ENCODE measurements at places on chromosomes 7 and 10. TPM values are rescaled to one million over a fixed set of nuclear protein-coding genes. Genes with fewer than 3 reads are reported as not detected.

GRCh38 chr10:22697800-22698199 is 16.6 kb downstream of the PIP4K2A start:
- H3K4me1 ChIP-seq = peaks cover 2% of the 10 kb centered on the region
- H3K4me3 ChIP-seq = no peak overlapping the region
- no peaks in the 10 kb centered on the region for H3K27me3 ChIP-seq
- DNase-seq = no peak
- no peak overlapping the region for H3K27ac ChIP-seq
- H3K36me3 ChIP-seq = no peaks in the 10 kb centered on the region

GRCh38 chr10:132943058-132943790 is 854 bp upstream of the CFAP46 start:
- no peaks in the 10 kb centered on the region for H3K27me3 ChIP-seq
- DNase-seq = no peak
- no peak overlapping the region for H3K27ac ChIP-seq

DNA sequence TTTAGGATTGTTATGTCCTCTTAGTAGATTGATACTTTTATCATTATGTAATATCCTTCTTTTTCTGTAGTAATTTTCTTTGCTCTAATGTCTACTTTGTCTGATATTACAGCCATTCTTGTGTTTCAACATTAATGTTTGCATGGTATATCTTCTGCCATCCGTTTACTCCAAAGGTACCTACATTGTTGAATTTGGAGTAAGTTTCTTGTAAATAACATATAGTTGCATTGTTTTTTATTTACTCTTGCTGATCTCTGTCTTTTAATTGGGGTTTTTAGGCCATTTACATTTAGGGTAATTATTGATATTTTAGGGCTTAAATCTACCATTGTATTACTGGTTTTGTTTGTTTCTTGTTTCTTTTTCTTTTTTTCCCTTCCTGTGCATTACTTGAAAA is 100.1 kb downstream of the STK31 start:
- DNase-seq = no peak
- no peak overlapping the region for H3K27ac ChIP-seq
- no peaks in the 10 kb centered on the region for H3K36me3 ChIP-seq
- no peaks in the 10 kb centered on the region for H3K4me1 ChIP-seq

- no peak overlapping the region for H3K27ac ChIP-seq
- DNase-seq = no peak
- peaks cover 5% of the 10 kb centered on the region for H3K4me1 ChIP-seq
- no peaks in the 10 kb centered on the region for H3K36me3 ChIP-seq
Measured at GRCh38 chr10:31728698-31729224, 199.9 kb downstream of the ARHGAP12 start.

DNA sequence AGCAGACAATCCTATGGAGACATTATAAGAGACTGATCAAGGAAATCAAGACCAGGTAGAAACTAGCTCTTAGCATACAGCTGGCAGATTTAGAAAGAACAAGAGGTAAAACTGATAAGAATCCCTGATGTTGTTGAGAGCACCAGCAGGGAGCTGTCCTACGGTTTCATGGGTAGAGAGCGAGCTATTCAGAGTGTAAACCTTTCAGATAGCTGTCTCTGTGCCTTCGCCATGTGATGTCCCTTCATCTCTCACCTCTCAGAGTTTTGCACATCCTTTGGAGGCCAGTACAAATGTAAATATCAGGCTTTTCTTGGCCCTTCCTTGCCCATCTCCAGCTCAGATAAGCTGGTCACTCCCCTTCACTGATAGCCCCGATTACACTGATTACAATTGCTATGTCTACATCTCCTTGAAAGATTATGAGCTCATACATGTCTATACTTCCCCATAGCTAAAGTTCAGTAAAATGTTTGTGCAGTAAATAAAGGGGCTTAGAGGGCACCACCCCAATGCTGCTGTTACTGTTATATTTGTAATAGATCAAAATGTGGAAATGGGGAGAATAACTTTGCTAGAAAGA is 21.9 kb downstream of the THSD7A start:
- no peak overlapping the region for H3K27ac ChIP-seq
- no peak overlapping the region for H3K4me3 ChIP-seq
- no peaks in the 10 kb centered on the region for H3K4me1 ChIP-seq
- H3K36me3 ChIP-seq = no peaks in the 10 kb centered on the region

- H3K27me3 ChIP-seq = no peaks in the 10 kb centered on the region
- H3K27ac ChIP-seq = no peak overlapping the region
- DNase-seq = no peak
- H3K36me3 ChIP-seq = no peaks in the 10 kb centered on the region
- H3K4me1 ChIP-seq = no peaks in the 10 kb centered on the region
Measured at GRCh38 chr10:51445588-51445987, 253.8 kb downstream of the CSTF2T start.

DNA sequence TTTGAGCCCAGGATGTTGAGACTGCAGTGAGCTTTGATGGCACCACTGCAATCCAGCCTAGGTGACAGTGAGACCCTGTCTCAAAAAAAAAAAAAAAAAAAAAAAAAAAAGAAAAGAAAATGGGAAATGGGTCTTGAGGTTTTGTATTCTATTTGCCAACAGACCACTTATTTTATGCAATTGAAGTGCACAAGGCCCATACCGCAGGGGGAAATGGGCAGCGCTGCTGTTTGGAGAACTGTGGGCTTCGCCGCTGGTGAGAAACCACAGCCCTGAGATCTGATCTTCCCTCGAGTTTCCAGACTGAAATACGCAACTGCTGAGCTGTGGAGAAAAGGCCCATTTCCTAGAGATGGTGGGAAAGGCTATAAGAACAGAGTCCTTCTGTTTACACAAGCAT is 512.0 kb downstream of the TCERG1L start:
- no peaks in the 10 kb centered on the region for H3K4me1 ChIP-seq
- no peak overlapping the region for H3K4me3 ChIP-seq
- no peaks in the 10 kb centered on the region for H3K27me3 ChIP-seq

DNA sequence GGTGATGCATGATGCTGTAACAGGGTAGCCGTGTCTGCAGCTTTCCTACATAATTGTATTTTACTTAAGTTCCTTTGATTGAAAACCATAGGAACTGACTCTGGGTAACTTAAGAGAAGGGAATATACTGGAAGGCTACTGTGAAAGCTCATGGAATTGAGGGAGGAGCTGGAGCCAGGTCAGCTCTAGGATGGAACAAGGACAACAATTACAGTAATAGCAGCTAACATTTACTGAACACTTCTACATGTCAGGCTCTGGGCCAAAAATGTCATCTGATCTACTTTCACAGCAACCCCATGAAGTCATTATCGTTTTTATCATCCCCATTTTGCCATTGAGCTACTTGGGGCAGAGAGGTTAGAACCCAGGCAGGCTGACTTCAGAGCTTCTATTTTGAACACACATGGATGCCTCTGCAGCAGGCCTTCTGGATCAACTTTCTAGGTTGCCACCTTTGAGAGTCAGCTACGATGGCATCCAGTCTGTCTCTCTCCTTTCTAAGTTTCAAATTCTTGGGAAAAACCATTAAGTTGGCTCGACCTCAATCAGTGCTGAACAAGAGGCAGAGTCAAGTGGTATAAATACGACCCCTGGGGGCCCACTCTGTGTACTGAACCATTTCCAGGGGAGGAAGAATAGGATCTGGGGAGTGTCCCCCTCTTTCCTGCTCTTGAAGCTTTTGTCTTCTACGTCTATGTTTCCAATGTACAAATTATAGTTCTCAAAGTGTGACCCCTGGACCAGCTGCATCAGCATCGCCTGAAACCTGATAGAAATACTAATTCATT is 272.3 kb upstream of the PLPP4 start:
- no peak overlapping the region for H3K27ac ChIP-seq
- DNase-seq = no peak
- no peak overlapping the region for H3K4me3 ChIP-seq
- no peaks in the 10 kb centered on the region for H3K27me3 ChIP-seq
- no peaks in the 10 kb centered on the region for H3K4me1 ChIP-seq

The CYP3A4 gene
- 0.69 TPM for total RNA-seq

The MYL10 gene
- total RNA-seq = not detected

The BMPER gene
- 10.6 TPM for total RNA-seq

The KEL gene
- 0.83 TPM for total RNA-seq

The ELOVL3 gene
- not detected for total RNA-seq

All from ovary (tissue), 10 donors.